ENCODE measurements at places on chromosomes 12 and 14.
A peak's percentile ranks its signal among the peaks of the same experiment; 100 is the strongest.

GRCh38 chr14:75566321-75566720 is 12.1 kb upstream of the FLVCR2 start:
- peak; percentile 90 for DNase-seq
- H3K4me3 ChIP-seq = no peak overlapping the region
- H3K27me3 ChIP-seq = no peaks in the 10 kb centered on the region
- peaks cover 27% of the 10 kb centered on the region for H3K4me1 ChIP-seq
- H3K27ac ChIP-seq = no peak overlapping the region

- no peak overlapping the region for H3K27ac ChIP-seq
- no peaks in the 10 kb centered on the region for H3K36me3 ChIP-seq
- no peaks in the 10 kb centered on the region for H3K27me3 ChIP-seq
- no peak overlapping the region for H3K4me3 ChIP-seq
- no peak for DNase-seq
- no peaks in the 10 kb centered on the region for H3K4me1 ChIP-seq
These were observed 234.0 kb upstream of the HMGA2 start for GRCh38 chr12:65590318-65590717.

- H3K27ac ChIP-seq = peak overlapping the region; percentile 29
- peaks cover 80% of the 10 kb centered on the region for H3K4me1 ChIP-seq
- peaks cover 15% of the 10 kb centered on the region for H3K36me3 ChIP-seq
- no peaks in the 10 kb centered on the region for H3K27me3 ChIP-seq
- H3K4me3 ChIP-seq = no peak overlapping the region
These were observed 50.1 kb downstream of the RASSF3 start for GRCh38 chr12:64660237-64661018.

GRCh38 chr14:104678901-104679705 is 10.3 kb upstream of the INF2 start:
- H3K36me3 ChIP-seq = no peaks in the 10 kb centered on the region
- DNase-seq = no peak
- peaks cover 24% of the 10 kb centered on the region for H3K4me1 ChIP-seq
- no peaks in the 10 kb centered on the region for H3K27me3 ChIP-seq

DNA sequence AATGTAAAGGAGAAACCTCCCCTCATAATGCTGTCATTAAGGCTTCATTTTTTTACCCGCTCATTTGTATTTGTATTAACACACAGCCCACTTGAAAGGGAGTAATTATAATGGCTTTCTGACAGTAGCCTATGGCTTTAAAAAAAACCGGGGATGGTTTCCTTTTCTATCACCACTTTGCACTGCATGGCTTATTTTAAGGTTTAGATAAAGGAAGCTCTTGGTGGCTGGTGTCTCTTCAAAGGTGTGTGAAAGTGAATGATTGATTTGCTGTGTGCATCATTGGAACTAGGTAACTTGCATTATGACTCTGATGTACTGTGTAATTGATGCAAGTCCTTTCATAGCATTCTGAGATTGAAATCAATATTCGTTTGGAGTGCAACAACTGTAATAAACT is 80.7 kb downstream of the NPAS3 start:
- H3K4me1 ChIP-seq = no peaks in the 10 kb centered on the region
- no peaks in the 10 kb centered on the region for H3K36me3 ChIP-seq
- H3K4me3 ChIP-seq = no peak overlapping the region
- no peak overlapping the region for H3K27ac ChIP-seq
- no peak for DNase-seq

DNA sequence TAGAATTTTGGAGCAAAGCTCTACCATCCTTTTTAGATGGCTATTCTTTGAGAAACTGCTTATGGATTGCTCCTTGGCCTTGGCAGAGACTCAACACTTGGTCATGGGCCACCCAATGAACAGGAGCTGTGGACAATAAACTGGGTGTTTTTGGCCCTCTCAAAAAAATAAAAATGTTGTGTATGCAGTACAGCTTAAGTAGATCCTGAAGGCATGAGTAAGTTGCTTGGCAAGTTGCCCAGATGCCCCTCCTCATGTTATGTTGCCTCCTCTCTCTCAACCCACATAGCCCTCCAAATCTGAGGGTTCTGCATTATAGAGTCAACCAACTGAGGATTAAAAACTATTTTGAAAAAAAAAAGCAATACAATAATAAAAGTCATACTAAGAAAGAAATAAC is 124.9 kb downstream of the ATP23 start:
- H3K36me3 ChIP-seq = no peaks in the 10 kb centered on the region
- DNase-seq = no peak
- no peaks in the 10 kb centered on the region for H3K4me1 ChIP-seq
- H3K27ac ChIP-seq = no peak overlapping the region
- H3K4me3 ChIP-seq = no peak overlapping the region

DNA sequence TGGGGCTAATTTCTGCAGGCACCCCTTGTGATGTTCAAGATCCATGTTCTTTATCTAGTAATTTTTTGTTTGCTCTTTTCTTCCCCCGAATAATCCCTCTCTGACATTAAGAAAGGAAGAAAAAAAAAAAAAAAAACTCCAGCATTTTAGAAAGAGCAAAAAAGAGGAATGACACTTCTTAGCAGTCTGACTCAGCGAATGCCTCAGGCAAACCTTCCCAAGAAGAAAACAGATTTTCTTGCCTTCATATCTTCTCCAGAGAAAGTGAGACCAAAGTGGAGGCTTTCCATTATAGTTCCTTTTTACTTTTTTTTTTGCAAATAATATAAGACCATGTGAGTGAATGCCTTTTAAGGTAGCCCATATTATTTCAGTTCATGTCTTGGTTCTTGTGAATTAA is 479.0 kb upstream of the SYT1 start:
- no peaks in the 10 kb centered on the region for H3K27me3 ChIP-seq
- H3K4me3 ChIP-seq = no peak overlapping the region
- H3K4me1 ChIP-seq = no peaks in the 10 kb centered on the region
- no peak for DNase-seq

DNA sequence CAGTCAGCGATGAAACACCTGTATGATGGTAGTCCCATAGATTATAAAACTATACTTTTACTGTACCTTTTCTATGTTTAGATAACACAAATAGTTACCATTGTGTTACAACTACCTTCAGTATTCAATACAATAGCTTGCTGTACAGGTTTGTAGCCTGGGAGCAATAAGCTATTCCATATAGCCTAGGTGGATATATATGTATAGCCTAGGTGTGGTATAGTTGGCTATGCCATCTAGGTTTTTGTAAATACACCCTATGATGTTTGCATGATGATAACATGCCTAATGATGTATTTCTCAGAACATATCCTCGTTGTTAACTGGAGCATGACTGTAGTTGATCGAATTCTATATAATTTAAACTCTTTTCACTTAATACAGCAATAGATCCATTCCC is 316.1 kb downstream of the FUT8 start:
- peaks cover 21% of the 10 kb centered on the region for H3K36me3 ChIP-seq
- no peak for DNase-seq
- no peak overlapping the region for H3K4me3 ChIP-seq
- H3K4me1 ChIP-seq = no peaks in the 10 kb centered on the region
- H3K27ac ChIP-seq = no peak overlapping the region

DNA sequence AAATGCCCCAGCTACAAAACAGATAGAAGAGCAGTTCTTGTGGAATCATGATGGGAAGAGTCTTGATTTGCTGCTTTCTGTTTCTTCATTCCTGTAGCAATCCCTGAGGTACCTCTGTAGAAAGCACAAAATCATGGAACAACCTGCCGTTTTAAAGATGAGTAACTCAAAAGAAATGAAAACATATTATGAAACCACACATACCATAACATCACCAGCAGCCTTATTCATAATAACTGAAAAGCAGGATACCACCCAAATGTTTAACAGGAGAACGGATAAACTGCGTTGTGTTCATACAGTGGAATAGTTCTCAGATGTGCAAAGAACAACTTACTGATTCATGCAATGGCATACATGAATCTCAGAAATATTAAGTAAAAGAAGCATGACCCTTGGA is 188.1 kb downstream of the RGS6 start:
- DNase-seq = no peak
- H3K36me3 ChIP-seq = no peaks in the 10 kb centered on the region
- H3K4me3 ChIP-seq = no peak overlapping the region

Measured in CD4-positive, alpha-beta T cell (primary cell).